ENCODE measurements at places on chromosomes 11 and 22.

DNA sequence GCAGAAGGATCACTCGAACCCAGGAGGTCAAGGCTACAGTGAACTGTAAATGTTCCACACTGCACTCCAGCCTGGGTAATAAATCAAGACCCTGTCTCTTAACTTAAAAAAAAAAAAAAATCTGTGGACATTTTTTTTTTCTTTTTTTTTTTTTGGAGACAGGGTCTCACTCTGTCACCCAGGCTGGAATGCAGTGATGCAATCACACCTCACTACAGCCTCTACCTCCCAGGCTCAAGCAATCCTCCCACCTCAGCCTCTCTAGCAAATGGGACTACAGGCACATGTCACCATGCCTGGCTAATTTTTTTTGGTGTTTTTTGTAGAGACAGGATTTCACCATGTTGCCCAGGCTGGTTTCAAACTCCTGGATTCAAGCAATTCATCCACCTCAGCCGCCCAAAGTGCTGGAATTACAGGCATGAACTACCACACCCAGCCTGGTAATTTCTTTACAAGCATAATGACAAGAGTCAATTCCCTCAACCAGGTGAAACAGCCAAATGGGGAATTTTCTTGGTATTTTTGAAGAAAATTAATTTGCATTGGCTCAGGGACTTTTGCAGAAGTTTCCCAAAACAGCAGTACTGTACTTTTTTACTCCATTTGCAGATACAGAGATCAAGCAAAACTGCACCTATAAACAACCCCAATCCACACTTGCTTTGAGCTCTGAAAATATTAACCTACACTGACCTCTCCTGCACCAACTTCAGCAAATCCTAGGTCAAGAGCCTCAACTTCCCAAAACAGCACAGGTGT is 44.0 kb downstream of the MRTFA start:
- peaks cover 7% of the 10 kb centered on the region for H3K36me3 ChIP-seq
- H3K27ac ChIP-seq, result peak overlapping the region; percentile 81
- H3K4me3 ChIP-seq, result no peak overlapping the region
- DNase-seq, result no peak
- peaks cover 68% of the 10 kb centered on the region for H3K4me1 ChIP-seq

GRCh38 chr22:49325531-49326395 is 501.9 kb downstream of the BRD1 start:
- DNase-seq, result no peak
- H3K36me3 ChIP-seq, result no peaks in the 10 kb centered on the region
- H3K4me3 ChIP-seq, result no peak overlapping the region
- no peaks in the 10 kb centered on the region for H3K4me1 ChIP-seq
- H3K27me3 ChIP-seq, result peaks cover 34% of the 10 kb centered on the region

DNA sequence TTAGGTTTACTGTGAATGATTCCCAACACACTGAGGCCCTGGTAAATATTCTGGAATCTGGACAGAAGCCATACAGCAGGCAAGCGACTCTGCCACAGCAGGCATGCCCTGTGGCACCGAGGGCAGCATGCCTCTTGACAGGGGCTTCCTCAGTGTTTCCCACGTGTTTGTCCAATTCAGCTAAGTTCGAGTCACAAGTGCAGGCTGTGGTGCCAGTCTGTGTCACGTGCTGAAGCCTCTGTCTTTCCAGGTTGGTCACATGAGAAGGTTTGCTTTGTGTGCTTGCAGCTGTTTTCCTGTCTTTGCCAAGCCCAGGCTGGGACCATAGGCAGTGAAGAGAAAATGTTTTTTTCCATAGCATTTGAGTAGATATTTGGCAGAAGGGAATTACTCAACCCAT is 2.4 kb upstream of the PPFIBP2 start:
- H3K36me3 ChIP-seq, result peaks cover 7% of the 10 kb centered on the region
- H3K27me3 ChIP-seq, result no peaks in the 10 kb centered on the region
- H3K27ac ChIP-seq, result peak overlapping the region; percentile 60
- peaks cover 45% of the 10 kb centered on the region for H3K4me1 ChIP-seq
- no peak for DNase-seq

- H3K36me3 ChIP-seq, result no peaks in the 10 kb centered on the region
- DNase-seq, result no peak
- H3K27ac ChIP-seq, result no peak overlapping the region
- no peak overlapping the region for H3K4me3 ChIP-seq
- no peaks in the 10 kb centered on the region for H3K27me3 ChIP-seq
Observed at GRCh38 chr11:19756675-19757475, 44.2 kb downstream of the NAV2 start.

- no peak overlapping the region for H3K27ac ChIP-seq
- no peaks in the 10 kb centered on the region for H3K27me3 ChIP-seq
- H3K4me3 ChIP-seq, result no peak overlapping the region
Observed at GRCh38 chr22:42702675-42703074, 18.0 kb downstream of the A4GALT start.

GRCh38 chr22:41523464-41524221 is 20.6 kb downstream of the POLR3H start:
- H3K4me3 ChIP-seq, result no peak overlapping the region
- no peak for DNase-seq
- H3K4me1 ChIP-seq, result no peaks in the 10 kb centered on the region
- H3K36me3 ChIP-seq, result peaks cover 7% of the 10 kb centered on the region
- H3K27ac ChIP-seq, result peak overlapping the region; percentile 66

DNA sequence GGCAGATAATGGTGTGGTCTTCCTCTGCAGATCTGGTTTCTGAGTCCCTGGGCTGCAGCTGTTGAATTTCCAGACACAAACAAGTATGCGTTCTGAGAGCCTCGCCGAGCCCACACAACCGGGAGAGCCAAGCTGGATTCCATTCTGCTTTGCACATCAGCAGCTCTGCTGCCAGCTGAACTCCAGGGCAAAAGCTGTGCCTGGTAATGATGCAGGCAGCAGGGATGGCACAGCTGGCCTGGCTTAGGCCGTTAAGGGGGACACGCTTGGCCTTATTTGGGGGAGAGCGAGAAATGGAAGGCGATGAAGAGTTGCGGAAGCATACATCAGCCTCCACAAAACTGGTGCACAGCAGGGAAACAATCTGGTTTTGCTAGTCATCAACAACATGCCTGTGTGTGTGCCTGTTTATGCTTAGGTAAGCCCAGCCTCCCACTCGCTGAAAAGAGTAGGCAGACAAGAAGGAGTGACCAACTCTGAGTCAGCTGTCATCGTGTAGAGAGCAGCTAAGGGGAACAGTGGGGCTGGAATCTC is 25.1 kb downstream of the ADAMTS8 start:
- peaks cover 32% of the 10 kb centered on the region for H3K4me1 ChIP-seq
- DNase-seq, result no peak
- H3K27ac ChIP-seq, result peak overlapping the region; percentile 41
- H3K4me3 ChIP-seq, result no peak overlapping the region
- no peaks in the 10 kb centered on the region for H3K36me3 ChIP-seq

DNA sequence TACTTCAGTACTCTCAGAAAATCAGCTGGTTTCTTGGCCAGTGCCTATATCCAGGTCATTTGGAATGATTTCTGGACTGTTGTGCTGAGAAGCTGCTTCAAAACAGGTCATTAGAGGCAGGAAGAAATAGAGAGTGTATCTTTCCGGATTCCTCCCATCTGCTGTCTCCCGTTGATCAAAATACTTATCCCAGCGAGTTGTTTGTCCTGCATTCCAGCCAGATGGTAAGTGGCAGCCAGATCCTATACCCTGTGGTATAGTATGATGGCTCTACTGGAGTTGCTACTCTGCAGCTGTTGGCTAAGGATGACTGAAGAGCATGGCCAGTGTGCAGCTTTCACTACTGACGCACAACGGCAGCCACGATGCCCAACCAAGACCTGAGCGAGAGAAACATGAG is 560.9 kb upstream of the ANO5 start:
- H3K4me3 ChIP-seq, result no peak overlapping the region
- H3K27me3 ChIP-seq, result no peaks in the 10 kb centered on the region
- no peak for DNase-seq
- H3K4me1 ChIP-seq, result peaks cover 2% of the 10 kb centered on the region

GRCh38 chr22:23909296-23909898 is 15.2 kb downstream of the MIF start:
- no peaks in the 10 kb centered on the region for H3K27me3 ChIP-seq
- DNase-seq, result no peak
- H3K36me3 ChIP-seq, result peaks cover 4% of the 10 kb centered on the region
- peak overlapping the region; percentile 25 for H3K4me3 ChIP-seq

DNA sequence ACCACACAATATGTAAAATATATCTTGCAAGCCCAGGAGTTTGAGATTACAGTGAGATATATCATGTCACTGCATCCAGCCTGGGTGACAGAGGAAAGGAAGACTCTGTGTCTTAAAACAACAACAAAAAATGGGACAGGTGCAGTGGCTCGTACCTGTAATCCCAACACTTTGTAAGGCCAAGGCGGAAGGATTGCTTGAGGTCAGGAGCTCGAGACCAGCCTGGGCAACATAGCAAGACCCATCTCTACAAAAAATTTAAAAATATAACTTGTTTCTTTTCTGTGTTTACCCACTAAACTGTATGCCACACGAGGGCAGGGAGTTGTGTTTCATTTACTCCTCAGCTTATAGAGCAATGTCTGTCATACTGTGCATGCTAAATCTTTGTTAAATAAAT is 3.1 kb downstream of the ZNF280A start:
- peaks cover 54% of the 10 kb centered on the region for H3K27me3 ChIP-seq
- no peak overlapping the region for H3K27ac ChIP-seq
- H3K4me3 ChIP-seq, result no peak overlapping the region
- no peaks in the 10 kb centered on the region for H3K36me3 ChIP-seq

Data from mesothelial cell of epicardium (in vitro differentiated cells).